Fibroblast of skin of right quadriceps (primary cell): ENCODE measurements at places on chromosomes 2 and 18.
A peak's percentile ranks its signal among the peaks of the same experiment; 100 is the strongest.

- DNase-seq: no peak
Measured at GRCh38 chr2:12682017-12682416, 34.7 kb upstream of the TRIB2 start.

GRCh38 chr2:178328037-178328436 lies 122.9 kb downstream of the PRKRA start:
- DNase-seq: peak; percentile 10

GRCh38 chr2:101473591-101473910 lies 1.4 kb downstream of the RFX8 start:
- no peak for DNase-seq

DNA sequence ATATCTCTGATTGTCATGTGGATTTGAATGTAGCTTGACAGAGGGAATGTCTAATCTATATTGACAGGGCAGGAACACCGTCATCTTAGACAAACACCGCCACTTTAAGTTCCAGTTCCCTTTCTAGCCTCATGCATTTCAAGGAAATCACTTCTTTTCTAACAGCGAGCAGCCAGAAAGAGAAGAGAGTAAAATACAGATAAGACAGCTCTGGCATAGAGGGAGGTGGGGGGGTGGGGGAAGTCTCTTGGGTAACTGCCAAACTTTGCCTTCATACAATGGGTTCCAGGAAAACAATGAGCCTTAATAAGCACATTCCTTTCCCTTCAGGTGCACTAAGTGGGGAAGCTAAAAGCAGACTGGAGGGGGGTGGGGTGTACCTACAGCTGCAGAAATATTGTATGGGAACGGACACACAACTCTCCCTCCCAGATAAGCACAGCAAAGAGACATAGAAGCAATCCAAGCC lies 37.2 kb downstream of the CASP10 start:
- no peak for DNase-seq

GRCh38 chr18:12726774-12727550 lies 24.1 kb downstream of the PSMG2 start:
- DNase-seq: peak; percentile 65

GRCh38 chr2:44136252-44136651 lies 32.4 kb upstream of the PPM1B start:
- peak; percentile 64 for DNase-seq

DNA sequence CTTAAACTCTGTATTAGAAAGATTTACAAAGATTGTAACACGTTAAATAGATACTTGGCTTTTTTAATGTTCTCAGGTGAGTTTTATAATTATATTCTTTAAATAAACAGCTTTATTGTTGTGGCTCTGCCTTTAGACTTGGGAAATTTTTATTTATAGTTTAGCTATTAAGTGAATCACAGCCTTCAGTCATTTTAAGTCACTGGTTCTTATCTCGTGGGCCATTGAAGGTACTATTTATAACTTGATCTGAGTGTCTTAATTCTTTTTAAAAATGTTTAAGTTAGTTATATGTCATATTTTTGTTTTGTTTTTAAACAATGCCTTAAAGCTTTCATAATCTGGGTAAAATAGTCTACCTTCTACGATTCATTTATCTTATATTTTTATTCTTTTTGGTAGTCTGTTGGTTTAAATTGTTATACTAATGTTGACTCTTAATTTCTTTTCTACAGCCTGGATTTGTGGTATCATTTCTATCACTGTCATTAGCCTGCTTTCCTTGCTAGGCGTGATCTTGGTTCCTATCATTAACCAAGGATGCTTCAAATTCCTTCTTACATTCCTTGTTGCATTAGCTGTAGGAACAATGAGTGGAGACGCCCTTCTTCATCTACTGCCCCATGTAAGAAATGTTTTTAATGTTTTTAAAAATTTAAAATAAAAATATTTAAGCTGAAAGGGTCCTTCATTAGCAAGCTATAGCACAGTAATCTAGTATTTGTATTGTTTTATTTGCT lies 49.3 kb downstream of the SLC39A10 start:
- peak; percentile 40 for DNase-seq

GRCh38 chr2:28009732-28010131 lies 119.2 kb downstream of the BABAM2 start:
- peak; percentile 22 for DNase-seq
